ENCODE measurements at places on chromosomes 4 and X.

GRCh38 chr4:8082517-8083055 is 76.0 kb downstream of the ABLIM2 start:
- no peak overlapping the region for H3K4me3 ChIP-seq
- H3K36me3 ChIP-seq, result no peaks in the 10 kb centered on the region
- no peak for DNase-seq
- no peak overlapping the region for H3K27ac ChIP-seq
- H3K27me3 ChIP-seq, result peaks cover 3% of the 10 kb centered on the region

- no peaks in the 10 kb centered on the region for H3K4me1 ChIP-seq
- H3K27me3 ChIP-seq, result no peaks in the 10 kb centered on the region
- no peak overlapping the region for H3K4me3 ChIP-seq
- no peak overlapping the region for H3K27ac ChIP-seq
These were observed 2349.0 kb upstream of the TENM3 start for GRCh38 chr4:179894066-179894778.

GRCh38 chr4:139828966-139829664 is 163.5 kb downstream of the MGST2 start:
- no peak overlapping the region for H3K4me3 ChIP-seq

GRCh38 chrX:42093756-42094155 is 170.4 kb upstream of the CASK start:
- DNase-seq, result no peak
- no peak overlapping the region for H3K27ac ChIP-seq
- H3K27me3 ChIP-seq, result no peaks in the 10 kb centered on the region

DNA sequence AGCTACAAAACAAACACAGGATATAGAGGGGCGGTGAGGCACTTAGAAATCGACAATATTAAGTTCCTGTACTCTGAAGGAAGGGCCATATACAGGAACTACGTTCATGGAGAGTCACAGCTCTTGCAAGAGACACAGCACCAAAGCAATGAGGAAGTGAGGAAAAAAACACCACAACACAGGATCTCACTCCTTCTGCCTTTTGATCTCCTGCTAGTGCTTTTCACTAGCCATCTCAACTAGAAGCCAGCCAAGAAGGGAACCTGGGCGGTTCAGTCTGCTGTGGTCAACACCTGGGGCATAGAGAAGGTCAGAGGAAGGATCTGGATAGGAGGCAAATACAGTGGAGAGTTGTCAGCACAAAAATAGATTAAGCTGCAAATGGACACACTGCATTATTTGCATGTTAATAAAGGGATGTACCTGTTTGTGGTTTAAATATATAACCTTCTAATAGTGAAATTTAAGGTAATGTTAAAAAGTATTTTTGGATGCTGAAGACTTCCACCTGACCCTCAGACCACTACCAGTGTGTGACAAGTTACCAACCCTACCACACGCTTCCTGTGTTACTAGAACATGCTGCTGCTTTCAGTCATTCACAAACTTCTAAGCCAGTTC is 104.6 kb downstream of the DTHD1 start:
- DNase-seq, result peak; percentile 76
- no peaks in the 10 kb centered on the region for H3K36me3 ChIP-seq
- H3K4me3 ChIP-seq, result peak overlapping the region; percentile 63

DNA sequence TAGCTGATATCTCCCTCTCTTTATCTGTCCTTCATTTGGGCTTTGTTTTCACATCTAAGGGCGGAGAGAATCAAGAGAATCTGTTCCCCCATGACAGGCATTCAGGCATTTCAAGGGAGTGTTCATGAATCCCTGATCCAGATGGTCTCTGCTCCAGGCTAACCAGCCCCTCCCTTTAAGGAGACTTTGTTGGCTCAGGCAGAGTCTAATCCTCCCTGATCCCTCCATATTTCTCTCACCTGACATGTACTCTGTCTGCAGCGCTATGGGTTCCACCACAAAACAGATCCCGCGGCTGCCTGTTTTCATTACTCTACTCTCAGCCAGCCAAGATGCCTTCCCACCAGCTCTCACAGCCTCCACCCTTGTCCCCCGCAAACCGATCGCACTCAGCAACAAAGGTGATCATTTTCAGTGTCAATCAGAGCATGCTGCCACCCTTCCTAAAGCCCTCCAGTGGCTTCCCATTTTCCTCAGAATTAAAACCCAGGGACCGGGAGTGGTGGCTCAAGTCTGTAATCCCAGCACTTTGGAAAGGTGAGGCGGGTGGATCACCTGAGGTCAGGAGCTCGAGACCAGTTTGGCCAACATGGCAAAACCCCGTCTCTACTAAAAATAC is 30.3 kb upstream of the SLC2A9 start:
- no peak overlapping the region for H3K27ac ChIP-seq
- no peak for DNase-seq
- peaks cover 20% of the 10 kb centered on the region for H3K4me1 ChIP-seq
- no peak overlapping the region for H3K4me3 ChIP-seq

- no peaks in the 10 kb centered on the region for H3K36me3 ChIP-seq
- H3K27me3 ChIP-seq, result peaks cover 11% of the 10 kb centered on the region
- no peak for DNase-seq
- H3K4me1 ChIP-seq, result no peaks in the 10 kb centered on the region
These were observed 43.6 kb upstream of the UPRT start for GRCh38 chrX:75230296-75230695.

GRCh38 chr4:63607169-63607872 is 801.9 kb downstream of the TECRL start:
- no peak overlapping the region for H3K4me3 ChIP-seq
- H3K27me3 ChIP-seq, result peaks cover 2% of the 10 kb centered on the region
- H3K36me3 ChIP-seq, result no peaks in the 10 kb centered on the region
- H3K4me1 ChIP-seq, result no peaks in the 10 kb centered on the region
- no peak for DNase-seq

DNA sequence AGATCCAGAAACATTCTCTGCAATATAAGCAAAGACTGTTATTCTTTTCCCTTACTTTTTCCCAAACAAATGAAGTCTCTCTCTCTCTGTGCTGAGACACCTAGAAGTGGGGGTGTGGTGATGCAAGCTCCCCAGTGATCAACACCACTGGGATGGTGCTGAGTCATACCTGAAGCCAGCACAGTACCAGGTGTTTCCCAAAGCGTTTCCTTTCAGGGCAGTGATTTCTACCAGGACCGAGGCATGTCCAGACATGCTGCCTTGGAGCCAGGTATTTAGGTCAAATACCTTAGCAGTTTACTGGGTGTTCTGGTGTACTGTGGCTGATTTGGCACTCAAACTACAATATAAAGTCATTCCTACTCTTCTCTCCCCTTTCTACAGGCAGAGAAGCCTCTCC is 726.5 kb downstream of the FAM133A start:
- no peak for DNase-seq
- H3K27me3 ChIP-seq, result peaks cover 2% of the 10 kb centered on the region
- H3K36me3 ChIP-seq, result no peaks in the 10 kb centered on the region
- no peaks in the 10 kb centered on the region for H3K4me1 ChIP-seq
- H3K4me3 ChIP-seq, result no peak overlapping the region
- no peak overlapping the region for H3K27ac ChIP-seq

- peaks cover 18% of the 10 kb centered on the region for H3K4me1 ChIP-seq
- H3K4me3 ChIP-seq, result no peak overlapping the region
- no peak for DNase-seq
- H3K36me3 ChIP-seq, result no peaks in the 10 kb centered on the region
These were observed 3.5 kb downstream of the GUCY1B1 start for GRCh38 chr4:155762334-155762733.

- DNase-seq, result peak; percentile 76
- H3K27ac ChIP-seq, result peak overlapping the region; percentile 65
- peaks cover 50% of the 10 kb centered on the region for H3K4me1 ChIP-seq
- H3K36me3 ChIP-seq, result no peaks in the 10 kb centered on the region
These were observed 216.9 kb downstream of the PTTG2 start for GRCh38 chr4:38177035-38177546.

DNA sequence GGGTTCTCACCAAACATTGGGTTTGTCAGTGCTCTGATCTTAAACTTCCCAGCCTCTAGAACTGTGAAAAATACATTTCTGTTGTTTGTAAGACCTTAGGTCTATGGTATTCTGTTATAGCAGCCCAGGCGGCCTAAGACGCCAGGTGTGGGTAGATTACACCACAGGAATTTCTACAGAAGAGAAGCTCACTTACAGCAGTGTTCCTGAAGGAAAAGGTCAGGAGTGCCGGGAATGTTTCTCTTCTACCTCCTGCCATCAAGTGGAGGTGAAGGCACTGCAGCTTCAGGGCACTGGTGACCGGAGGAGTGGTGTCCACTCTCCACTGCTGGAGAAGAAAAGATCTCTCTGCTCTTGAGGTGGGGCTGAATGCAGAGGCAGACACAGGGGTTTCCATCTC is 45.7 kb downstream of the FHDC1 start:
- no peak overlapping the region for H3K27ac ChIP-seq
- no peak for DNase-seq
- H3K36me3 ChIP-seq, result no peaks in the 10 kb centered on the region
- no peak overlapping the region for H3K4me3 ChIP-seq
- H3K4me1 ChIP-seq, result no peaks in the 10 kb centered on the region

All from immature natural killer cell (primary cell).